Hepatocyte (in vitro differentiated cells): ENCODE measurements at places on chromosomes 2 and 18. TPM values are rescaled to one million over a fixed set of nuclear protein-coding genes. Genes with fewer than 3 reads are reported as not detected.
A peak's percentile ranks its signal among the peaks of the same experiment; 100 is the strongest.

- no peaks in the 10 kb centered on the region for H3K27me3 ChIP-seq
- peak; percentile 73 for DNase-seq
- peak overlapping the region; percentile 92 for H3K4me3 ChIP-seq
Observed at GRCh38 chr18:12658426-12659138, 675 bp upstream of the SPIRE1 start.

- no peak for DNase-seq
- no peaks in the 10 kb centered on the region for H3K27me3 ChIP-seq
- no peak overlapping the region for H3K27ac ChIP-seq
- no peak overlapping the region for H3K4me3 ChIP-seq
Observed at GRCh38 chr2:56713161-56713676, 529.4 kb downstream of the CCDC85A start.

DNA sequence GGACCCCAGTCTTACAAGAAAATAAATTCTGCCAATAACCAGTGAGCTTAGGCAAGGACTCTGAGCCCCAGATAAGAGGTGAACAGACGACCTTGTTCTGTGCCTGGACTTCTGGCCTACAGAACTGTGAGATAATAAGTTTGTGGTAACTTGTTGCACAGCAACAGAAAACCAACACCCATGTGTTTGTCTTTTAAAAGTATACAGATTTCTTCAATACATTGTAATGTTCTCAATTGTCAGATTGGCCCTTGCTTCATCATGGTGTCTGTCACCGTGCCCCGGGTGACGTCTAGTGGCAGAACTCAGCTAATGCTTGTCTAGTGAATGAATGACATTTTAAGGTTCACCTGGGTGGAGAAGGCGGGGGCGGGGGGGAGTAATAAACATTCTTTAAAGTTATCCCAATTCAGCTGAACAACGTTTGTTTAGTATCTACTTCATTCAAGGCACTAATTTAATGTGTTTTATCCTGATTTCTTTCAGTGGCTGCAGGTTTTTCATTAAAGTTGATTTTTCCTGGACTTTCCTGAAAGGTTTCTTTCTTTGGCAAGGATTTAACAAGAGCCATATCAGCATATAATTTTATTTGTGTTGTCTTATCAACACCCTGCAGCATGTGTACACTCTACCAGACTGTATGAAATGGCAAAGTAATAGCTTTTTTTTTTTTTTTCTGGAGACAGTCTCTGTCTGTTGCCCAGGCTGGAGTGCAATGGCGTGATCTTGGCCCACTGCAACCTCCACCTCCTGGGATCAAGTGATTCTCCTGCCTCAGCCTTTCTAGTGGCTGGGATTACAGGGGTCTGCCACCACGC, 123.8 kb upstream of the DLX2 start:
- H3K27ac ChIP-seq = peak overlapping the region; percentile 16
- H3K36me3 ChIP-seq = no peaks in the 10 kb centered on the region
- no peaks in the 10 kb centered on the region for H3K27me3 ChIP-seq
- no peaks in the 10 kb centered on the region for H3K4me1 ChIP-seq

DNA sequence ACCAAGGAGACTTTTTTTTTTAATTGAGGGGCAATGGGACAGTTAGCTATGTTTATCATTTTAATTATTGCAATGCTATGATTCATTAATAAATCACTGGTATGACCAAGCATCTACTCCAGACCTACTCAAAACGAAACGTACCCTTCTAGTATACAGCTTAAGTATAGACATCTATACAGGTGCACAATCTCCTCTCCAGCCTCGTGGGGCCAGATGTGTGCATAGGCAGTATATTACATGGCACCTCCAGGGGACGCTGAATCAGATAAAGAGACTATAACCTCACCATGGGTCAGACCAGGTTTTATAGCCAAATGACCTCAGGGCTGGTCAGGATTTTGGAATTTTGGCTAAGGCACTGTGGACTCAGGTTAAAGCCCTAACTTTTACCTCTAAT, 86.6 kb downstream of the SS18 start:
- no peaks in the 10 kb centered on the region for H3K4me1 ChIP-seq
- no peaks in the 10 kb centered on the region for H3K27me3 ChIP-seq
- no peak for DNase-seq
- H3K4me3 ChIP-seq = no peak overlapping the region
- no peak overlapping the region for H3K27ac ChIP-seq

- no peak overlapping the region for H3K4me3 ChIP-seq
- H3K27me3 ChIP-seq = no peaks in the 10 kb centered on the region
- DNase-seq = no peak
- H3K36me3 ChIP-seq = no peaks in the 10 kb centered on the region
- no peaks in the 10 kb centered on the region for H3K4me1 ChIP-seq
Observed at GRCh38 chr2:129885735-129886134, 93.7 kb upstream of the RAB6C start.

GRCh38 chr2:202009019-202009481, 24.6 kb upstream of the FZD7 start:
- no peak overlapping the region for H3K27ac ChIP-seq
- H3K27me3 ChIP-seq = no peaks in the 10 kb centered on the region
- H3K4me1 ChIP-seq = peaks cover 6% of the 10 kb centered on the region
- H3K4me3 ChIP-seq = no peak overlapping the region
- DNase-seq = no peak

SLC11A1 gene
- 0.60 and 0.72 TPM in 2 replicates for total RNA-seq
